ENCODE measurements at places on chromosomes 7 and 10.

GRCh38 chr7:105680505-105681187 is 99.4 kb upstream of the EFCAB10 start:
- DNase-seq, result no peak

DNA sequence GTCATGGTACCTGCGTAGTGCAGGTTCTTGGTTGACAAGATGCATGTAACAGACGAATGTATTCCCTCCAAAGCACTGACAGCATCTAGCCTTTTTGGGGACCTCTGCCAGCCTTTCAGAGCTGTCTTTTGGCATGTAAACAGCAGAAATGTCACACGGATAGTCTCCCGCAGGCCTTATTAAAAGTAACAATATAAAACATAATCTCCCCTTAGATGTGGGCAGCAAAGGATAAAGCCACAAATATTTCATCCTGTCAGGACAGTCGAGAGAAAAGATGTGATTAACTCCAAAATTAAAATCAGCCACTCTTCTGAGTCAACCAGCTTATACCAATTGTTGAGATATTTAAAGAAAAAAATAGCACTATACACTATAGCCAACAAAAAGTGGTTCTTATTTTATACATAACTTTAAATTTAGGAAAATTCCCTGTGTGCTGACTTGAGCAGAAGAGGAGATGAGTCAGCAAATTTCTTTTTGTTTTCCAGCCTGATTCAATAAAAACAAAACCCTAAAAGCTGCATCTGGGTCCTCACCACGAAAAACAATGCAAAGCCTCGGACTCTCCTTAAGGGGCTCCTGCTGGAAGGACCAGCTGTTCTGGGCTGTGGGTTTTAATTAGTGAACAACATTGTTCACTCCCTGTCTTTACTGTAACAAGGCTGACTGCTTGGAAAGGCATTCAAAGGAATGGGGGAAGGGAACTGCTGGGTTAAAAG is 240.2 kb downstream of the ADAM12 start:
- peak; percentile 65 for DNase-seq

GRCh38 chr10:6579904-6580278 is at the start of gene PRKCQ:
Gene PRKCQ (minus strand): TSS chr10:6580276. CDS start chr10:6515135, 65,141 bp downstream.
- no peak for DNase-seq

GRCh38 chr10:52391927-52392602 is 78.0 kb downstream of the DKK1 start:
- no peak for DNase-seq

DNA sequence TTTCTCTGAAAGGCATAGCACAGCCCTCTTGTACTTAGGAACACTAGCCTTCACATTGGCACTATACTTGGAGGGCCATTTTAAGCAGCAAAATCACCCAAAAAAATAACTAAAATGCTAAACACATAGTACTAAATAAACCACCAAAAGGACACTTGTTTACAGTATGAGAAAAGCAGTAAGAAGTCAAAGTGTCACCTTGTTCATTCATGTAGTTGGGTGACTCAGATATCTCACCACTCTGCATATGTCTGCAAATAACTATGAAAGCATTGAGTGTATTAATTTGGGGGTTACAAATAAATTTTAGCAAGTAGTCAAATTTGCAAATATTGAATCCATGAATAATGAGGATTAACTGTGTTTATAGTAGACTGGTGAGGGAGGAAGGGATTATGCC is 107.6 kb downstream of the ELAPOR2 start:
- DNase-seq, result no peak

DNA sequence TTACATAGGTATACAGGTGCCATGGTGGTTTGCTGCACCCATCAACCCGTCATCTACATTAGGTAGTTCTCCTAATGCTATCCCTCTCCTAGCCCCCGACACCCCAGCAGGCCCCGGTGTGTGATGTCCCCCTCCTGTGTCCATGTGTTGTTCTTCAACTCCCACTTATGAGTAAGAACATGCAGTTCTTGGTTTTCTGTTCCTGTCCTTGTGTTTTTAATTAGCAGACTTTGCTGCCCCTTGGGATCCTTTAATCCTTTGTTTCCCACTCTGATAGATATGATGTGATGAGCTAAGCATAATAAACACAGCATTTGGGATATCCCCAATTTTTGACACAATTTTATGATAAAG is 71.1 kb upstream of the PALS2 start:
- no peak for DNase-seq

DNA sequence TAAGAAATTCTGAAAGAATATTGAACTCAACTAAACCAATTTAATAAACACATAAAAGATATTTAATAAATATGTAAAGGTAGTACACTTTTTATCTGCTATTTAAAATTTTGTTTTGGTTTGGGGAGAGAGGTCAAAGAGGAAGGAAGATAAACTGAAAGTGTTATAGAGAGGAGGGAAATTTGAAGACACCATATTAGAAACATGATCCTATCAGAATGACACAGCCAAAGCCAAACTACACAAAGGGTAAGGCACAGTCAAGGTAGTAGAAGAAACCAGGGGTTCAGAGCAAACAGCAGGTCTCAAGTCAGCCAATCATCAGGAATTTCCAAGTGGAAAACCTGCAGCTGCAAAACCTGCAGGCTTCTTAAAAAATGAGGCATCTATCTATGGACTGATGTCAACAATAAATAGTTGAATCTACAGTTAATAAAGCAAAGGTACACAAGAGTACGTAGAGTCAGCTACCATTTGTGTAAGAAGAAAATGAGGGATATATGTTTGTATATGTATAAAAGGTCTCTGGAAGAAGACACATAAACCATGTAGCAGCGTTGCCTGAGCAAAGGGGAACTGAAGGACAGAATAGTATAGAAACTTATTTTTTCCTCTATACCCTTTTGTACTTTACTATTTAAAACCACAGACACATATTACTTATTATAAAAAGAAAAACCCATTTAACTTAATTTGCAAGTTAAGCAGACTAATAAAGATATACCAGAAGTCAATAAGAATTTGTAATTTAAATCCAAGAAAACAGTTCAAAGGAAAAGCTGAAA is 10.0 kb downstream of the ZNF800 start:
- no peak for DNase-seq

DNA sequence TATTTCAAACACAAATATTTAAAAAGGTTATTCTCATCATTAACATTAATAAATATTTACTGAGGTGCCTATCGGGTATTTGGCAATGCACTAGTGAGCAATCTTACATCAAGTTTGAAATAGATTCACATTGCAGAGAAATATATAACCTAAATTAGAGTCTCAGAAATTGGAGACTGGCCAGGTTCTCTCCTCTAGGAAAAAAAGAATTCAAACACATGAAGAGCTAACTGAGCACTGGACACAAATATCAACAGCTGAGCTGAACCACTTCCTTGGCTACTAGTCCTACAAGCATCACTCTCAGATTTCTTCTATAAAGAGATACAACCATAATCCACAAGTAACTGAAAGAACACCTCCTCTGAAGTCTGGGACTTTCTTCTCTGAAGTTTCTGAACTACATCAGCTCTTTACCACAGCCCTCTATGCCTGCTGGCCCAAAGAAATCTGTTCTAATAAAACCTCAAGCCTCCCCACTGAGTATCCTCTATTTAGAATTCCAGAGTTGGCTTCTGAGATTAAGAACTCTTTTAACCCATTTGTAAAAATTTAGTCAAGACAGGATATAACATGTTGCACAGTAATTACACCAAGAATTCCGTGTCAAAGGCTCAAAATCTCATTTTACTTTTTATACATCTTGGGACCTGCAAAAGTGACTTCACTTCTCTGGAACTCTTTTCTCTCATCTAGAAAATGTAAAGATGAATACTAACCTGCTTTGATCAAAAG is 45.2 kb downstream of the MTERF1 start:
- DNase-seq, result no peak

DNA sequence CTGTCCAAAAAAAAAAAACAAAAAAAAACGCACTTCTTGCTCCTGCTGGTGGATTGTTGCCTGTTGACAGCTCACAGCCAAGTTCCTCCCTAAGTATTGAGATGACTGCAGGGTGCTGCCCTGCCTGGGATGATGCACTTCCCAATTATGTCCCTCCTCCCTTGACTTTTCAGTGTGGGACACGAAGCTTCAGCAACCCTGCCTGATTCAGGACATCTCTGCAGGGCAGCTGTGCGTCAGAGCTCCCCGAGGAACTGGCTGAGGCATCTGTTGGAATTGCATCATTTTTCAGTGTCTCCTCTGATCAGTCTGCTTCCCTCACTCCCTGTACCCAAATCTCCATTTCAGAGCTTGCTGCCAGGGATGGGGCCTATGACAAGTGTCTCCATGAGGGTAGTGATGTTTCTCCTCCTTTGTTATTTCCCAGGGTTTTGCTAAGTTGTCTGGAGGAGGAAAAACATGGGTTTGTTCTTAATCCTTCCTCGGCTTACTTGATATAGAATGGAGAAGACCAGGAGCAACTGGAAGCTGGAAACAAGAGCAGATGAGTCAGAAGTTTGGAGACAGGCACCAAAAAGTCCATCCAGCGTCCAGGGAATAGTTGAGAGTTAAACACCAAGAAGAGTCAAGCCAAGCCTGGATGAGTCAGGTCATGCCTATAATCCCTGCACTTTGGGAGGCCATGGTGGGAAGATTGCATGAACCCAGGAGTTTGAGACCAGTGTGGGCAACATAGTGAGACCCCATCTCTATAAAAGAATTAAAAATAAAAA is 355.1 kb downstream of the GALNT17 start:
- peak; percentile 61 for DNase-seq

DNA sequence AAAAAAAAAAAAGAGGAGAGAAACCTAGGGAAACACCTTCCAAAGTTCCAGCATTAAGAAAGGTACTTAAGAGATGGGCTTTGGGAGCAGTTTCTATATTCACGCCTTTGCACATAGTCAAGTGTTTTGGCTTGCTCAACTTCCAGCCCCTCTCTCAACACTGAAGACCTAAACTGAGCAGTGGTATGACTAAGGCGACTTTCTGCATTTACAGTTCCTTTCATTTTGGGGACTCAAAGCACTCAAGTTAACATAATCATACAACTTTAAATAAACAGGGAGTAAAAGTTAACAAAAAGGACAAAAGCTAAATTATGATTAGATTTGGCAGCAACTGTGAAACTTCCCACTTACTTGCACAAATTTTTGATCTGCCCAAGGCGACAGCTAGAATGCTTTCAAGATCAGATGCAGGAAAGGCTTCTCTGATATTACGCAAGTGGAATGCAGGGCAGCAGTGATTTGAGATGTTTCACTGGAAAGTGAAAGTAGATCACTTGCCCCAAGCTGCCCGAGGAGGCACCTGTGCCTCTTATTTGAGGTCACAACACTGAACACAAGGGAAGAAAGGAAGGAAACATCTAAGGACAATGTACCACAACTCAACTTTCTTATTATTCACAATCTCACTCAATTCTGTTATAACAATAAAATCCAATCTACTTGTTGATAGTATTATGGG is 199.5 kb downstream of the SKAP2 start:
- DNase-seq, result no peak

DNA sequence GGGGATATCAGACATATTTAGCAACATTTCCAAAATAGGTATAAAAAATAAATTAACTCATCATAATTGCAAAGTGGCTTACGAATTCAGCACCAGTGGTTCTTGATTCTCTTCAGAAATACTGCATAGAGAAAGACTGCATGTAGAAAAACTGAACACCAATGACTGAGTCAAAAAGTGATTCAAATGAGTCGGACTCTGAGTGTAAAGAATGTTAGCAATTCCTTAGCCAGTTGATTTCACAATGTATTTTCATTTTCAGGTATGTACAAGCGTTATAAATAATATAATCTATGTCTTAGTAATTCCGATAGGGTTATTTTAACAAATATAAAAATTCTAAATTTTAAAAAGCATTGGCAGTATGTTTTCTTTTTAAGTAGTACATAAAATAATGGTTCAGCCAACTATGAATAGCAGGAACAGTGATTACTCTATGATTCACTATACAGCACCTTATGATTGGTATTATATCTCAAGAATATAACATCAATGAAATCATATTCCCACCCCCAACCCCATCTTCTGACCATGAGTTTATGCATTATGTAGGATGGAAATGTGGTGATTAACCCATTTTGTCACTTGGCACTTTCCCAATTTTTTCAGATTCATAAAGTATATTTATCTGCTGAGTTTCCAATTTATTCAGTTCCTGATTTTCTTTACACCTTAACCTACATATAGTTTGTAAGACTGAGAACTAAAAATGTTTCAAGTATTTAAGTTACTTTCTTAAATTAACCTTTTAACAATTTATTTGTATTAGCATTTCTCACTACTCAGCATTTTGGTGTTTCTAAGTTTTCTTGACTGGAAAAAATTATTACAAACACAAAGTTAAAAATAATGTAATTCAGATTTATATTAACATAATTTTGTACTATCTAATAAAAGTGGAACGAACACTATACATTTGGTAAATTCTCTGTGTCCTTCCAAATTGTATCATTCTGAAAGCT is 33.9 kb downstream of the DNAJC1 start:
- no peak for DNase-seq

GRCh38 chr10:117226813-117227451 is 14.0 kb upstream of the SLC18A2 start:
- no peak for DNase-seq

DNA sequence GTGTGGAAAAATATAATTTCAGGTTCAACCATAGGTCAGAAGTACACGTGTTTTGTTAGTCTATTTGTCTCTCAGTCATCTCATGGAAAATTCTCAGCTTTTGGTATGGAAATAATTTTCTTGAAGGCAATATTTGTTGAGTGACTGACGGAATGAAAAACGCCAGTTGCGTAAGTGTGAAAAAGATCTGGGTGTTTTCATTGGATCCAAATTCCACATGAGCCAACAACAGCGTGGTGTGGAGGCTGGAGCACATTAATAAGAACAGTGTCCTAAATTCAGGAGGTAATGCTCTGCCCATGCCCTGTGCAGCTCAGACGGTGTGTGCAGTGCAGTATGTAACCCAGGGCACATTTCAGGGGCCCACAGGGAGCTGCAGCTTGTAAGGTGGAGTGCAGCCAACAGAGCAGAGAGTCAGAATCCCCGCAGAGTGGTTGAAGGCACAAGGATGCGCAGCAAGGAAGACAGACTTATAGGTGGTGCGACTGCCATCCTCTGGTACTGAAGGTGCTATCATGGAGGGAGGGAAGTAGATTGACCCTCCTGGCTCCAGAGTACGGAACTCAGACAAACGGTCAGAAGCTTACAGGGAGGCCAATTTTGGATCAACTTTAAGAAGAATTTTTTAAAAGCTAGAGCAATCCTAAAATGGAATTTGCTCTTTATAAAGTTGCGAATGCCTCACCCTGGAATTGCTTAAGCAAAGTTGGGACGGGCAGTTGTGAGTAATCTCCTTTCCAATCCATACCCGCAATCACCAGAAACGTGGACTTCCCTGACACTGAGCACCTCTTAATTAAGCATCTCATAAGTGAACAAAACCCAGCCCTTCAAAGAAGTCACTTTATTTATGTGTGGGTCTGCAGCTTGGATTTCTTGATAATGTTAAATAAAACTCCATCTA is 38.0 kb downstream of the EGFR start:
- DNase-seq, result no peak

DNA sequence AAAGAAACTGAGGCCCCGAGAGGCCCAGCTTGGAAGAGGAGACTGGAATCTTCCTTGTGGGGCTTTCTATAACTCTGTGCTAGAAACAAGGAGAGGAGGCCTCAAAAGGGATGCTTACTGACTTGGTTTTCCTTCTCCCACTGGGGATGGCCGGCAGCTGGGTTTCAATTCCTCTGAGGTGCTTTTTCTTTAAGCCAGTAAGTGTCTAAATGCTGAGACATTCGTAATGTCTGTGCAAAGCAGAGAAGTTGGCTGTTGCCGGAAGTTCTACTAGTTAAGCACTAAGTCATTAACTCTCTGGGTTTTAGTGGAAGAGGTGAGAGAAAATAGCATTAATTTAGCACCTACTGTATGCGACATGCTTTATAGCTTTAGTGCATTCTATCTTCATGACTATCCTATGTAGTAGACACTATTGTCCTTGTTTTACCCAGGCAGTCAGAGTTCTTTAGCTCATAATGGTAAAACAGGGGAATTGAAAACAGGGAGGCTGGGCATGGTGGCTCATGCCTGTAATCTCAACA is 135.2 kb downstream of the RGS10 start:
- DNase-seq, result no peak

Data from brain pericyte (primary cell).